EL (cell line): ENCODE measurements at places on chromosomes 5 and 9.
A peak's percentile ranks its signal among the peaks of the same experiment; 100 is the strongest.

- no peak for DNase-seq
These were observed 60.1 kb downstream of the GADD45G start for GRCh38 chr9:89664896-89665329.

DNA sequence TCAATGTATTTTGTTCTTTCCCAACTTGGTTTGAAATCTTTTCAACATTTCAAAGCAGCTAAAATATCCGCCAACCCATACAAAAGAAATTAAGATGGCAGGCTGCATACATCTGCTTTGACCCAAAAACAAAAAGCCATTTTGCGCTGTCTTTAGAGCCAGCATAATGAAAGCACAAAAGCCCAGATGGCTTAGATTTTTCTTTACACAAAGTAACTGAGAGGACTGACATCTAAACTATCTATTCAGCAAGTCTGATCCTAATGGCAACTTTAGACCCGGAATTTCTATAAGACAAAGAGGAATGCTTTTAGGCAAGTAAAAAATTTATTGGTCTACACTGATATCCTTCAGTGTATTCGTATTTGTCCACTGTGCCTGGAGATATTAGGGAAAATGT, 86.3 kb downstream of the MYO10 start:
- no peak for DNase-seq

DNA sequence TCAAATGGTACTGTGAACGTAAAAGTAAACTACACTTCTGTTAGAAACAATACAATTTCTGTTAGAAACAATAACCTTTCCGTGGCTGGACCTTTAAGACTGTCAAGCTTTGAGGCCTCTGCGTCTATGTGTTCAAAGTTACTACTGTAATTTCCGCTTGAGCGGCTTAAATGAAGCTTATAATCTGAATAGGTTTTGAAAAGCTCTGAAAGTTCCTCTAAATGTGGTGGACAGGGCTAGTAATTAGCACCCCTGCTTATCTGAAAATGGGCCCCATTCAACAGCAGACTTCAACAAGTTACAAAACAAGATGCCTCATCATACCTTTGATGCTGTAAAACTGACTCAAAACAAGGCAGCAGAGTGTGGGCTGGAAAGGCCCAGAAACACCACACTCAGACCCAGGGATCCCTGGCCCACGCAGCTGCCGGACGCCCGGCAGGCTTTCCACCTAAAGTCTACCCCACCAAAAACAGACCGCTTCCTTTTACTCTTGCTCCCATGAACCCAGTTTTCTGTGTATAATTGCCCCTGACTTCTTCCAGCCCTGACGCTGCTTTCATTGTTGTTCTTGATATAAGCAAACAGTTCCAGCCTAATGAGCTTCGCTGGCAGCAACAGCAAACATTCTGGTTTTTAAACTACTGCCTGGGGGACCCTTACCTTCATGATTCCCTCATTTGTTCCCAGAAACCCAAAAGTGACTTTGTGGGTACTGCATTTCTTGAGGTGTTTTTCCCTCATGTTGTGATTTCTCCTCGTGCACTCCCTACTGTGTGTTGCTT, 66.7 kb downstream of the TLE1 start:
- no peak for DNase-seq

GRCh38 chr5:16787278-16787677, 148.8 kb downstream of the MYO10 start:
- no peak for DNase-seq

- peak; percentile 35 for DNase-seq
These were observed 36.6 kb upstream of the MYORG start for GRCh38 chr9:34413231-34413852.

DNA sequence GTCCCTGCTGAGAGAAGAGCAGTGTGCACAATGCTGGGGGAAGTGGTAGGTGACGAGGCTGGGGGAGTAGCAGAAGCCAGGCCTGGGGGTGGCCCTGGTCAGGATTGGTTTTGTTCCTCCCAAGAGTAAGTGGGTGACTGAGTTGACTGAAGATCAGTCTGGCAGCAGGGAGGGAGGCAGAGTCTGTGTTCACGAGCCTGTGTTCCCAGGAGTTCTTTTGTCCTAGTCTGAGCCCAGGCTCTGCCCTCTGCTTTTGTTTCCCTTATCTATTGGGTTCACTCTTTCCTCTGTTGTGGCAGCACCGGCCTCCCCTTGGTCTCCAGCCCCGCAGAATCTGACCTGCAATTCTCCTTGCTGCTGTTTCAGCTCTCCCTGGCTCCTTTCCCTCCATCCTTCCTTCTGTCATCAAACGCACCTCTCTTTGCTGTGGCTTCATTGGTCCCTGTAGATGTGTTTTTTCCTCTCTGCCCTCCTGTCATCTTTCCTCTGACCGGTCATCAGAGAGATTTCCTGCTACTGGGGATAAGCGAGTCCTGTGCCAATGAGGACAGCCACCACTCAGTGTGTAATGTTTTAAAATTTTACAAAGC, 607.4 kb downstream of the KIF4B start:
- no peak for DNase-seq

DNA sequence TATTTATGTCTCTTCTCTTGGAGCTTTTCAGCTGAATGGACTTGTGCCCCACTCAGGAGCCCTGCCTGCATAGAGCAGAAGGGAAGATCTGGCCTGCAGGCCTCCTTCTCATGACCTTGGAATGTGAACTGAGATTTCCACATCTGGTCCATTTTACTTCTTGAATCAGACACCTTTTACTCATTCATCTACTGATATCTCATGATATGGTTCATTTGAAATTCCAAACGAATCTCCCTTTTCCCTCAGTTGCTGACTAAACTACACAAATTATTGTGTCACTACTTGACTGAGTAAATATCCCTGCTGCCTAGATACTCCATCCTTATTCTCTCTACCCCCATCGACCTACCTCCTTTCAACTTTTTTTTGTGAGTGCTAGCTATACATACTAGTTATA, 138.7 kb downstream of the PLCXD3 start:
- peak; percentile 87 for DNase-seq

DNA sequence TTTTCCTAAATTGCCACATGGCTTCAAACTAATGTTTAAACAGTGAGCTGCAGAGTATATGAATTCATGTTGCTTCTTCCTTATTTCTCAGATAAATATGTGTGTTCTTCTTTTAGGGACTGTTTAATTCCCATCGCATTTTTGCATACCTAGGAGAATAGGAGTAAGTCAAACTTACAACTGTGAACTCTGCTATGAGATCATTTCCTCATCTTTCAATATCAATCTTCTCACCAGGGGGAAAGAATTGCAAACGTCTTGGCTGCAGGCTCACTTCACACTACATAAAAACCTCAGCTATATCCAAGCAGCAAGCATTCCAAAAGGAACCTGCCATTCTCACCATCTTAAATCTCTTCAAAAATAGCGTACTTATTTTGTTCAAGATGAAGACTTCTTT, 271.0 kb downstream of the DNAH5 start:
- no peak for DNase-seq

- peak; percentile 87 for DNase-seq
These were observed 59.2 kb downstream of the CDH18 start for GRCh38 chr5:19928562-19929421.

- DNase-seq = peak; percentile 34
These were observed 19.3 kb upstream of the TOR2A start for GRCh38 chr9:127754099-127755060.

GRCh38 chr5:67222243-67223025, 25.8 kb upstream of the CD180 start:
- no peak for DNase-seq

DNA sequence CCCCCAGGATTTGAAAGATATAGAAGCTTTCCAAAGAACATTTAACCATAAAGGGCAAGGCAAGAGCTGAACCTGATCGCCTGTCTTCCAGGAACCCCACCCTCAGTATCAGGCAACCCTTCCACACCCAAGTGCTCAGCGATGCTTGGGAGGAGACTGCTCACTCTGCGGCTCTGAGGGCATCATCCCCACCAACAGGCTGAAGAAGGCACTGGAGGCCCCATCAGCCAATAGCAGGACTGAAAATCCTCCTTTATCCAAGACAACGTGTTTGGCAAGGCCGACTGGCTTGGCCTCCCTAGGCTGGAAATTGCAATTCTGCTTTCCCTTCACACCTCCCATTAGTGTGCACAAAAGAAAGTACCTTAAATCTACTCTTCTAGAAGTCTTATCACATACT, 1.4 kb upstream of the PPP2CA start:
- DNase-seq = no peak

DNA sequence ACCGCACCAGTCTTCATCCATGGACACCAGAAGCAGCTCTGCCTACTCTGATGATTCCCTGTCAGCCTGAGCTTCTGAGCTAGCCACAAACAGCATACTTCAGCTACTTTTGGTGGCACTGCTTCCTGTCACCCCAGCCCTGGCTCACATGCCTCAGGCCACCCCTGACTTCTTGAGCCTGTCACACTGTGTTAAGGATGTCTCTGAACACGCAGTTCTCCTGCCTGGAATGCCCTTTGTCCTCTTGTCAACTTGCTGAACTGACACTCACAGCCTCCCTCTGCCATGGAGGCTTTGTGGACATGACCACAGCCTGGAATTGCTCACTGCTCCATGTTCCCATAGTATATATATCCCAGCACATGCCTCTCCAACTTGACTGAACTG, 7.2 kb downstream of the MACROH2A1 start:
- no peak for DNase-seq

- DNase-seq = peak; percentile 75
These were observed 17.4 kb downstream of the GPX3 start for GRCh38 chr5:151037561-151038411.

GRCh38 chr5:111495159-111495558, 17.2 kb downstream of the STARD4 start:
- no peak for DNase-seq
